Body of pancreas (tissue), 4 donors: ENCODE measurements at places on chromosomes 2 and 18. TPM values are rescaled to one million over a fixed set of nuclear protein-coding genes. Genes with fewer than 3 reads are reported as not detected.

Gene TMEM163
- 16.2 TPM for total RNA-seq

Gene RAD51AP2
- 0.26 TPM for total RNA-seq

Gene TTN
- 94.6 TPM for total RNA-seq

Gene FKBP1B
- 10.5 TPM for total RNA-seq

Gene CLEC4F
- 3.3 TPM for total RNA-seq

Gene RAB6C
- total RNA-seq = 0.52 TPM

Gene MBOAT2
- total RNA-seq = 6.7 TPM

Gene TTL
- 18.1 TPM for total RNA-seq

Gene LRATD1
- total RNA-seq = 5.7 TPM

Gene ALPI
- total RNA-seq = not detected

Gene TDRD15
- 0.33 TPM for total RNA-seq

- H3K27ac ChIP-seq = no peak overlapping the region
- DNase-seq = no peak
- peaks cover 12% of the 10 kb centered on the region for H3K4me1 ChIP-seq
- no peak overlapping the region for H3K4me3 ChIP-seq
Observed at GRCh38 chr2:202762556-202762955, 109.0 kb downstream of the ICA1L start.

DNA sequence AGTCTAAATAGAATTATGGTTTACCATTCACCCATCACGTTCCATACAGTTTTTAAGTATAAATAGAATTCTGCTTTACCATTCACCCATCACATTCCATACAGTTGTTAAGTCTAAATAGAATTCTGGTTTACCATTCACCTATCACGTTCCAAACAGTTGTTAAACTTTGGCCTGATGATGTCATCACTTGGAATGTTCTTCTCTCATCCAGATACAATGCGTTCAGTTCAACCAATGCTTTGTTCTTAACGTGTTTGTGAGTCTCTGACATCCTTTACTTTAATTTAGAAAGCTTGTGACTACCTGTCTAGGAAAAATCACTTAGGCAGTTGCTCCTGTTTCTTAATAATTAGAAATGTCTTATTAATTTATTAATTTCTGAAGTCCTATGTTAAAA lies 236.3 kb upstream of the RASGRP3 start:
- DNase-seq = no peak
- no peaks in the 10 kb centered on the region for H3K27me3 ChIP-seq
- no peak overlapping the region for H3K4me3 ChIP-seq
- H3K27ac ChIP-seq = no peak overlapping the region

- no peaks in the 10 kb centered on the region for H3K27me3 ChIP-seq
- peak; percentile 87 for DNase-seq
- H3K27ac ChIP-seq = peak overlapping the region; percentile 35
- no peaks in the 10 kb centered on the region for H3K36me3 ChIP-seq
- H3K4me3 ChIP-seq = no peak overlapping the region
Observed at GRCh38 chr2:43018179-43019024, 208.0 kb downstream of the ZFP36L2 start.

- no peaks in the 10 kb centered on the region for H3K27me3 ChIP-seq
- no peak overlapping the region for H3K4me3 ChIP-seq
- no peak for DNase-seq
- H3K27ac ChIP-seq = no peak overlapping the region
Observed at GRCh38 chr2:239393941-239394340, 6.9 kb downstream of the HDAC4 start.

- no peaks in the 10 kb centered on the region for H3K36me3 ChIP-seq
- peak; percentile 38 for DNase-seq
- no peak overlapping the region for H3K27ac ChIP-seq
- no peaks in the 10 kb centered on the region for H3K4me1 ChIP-seq
- H3K4me3 ChIP-seq = no peak overlapping the region
Observed at GRCh38 chr2:136238286-136239078, 120.5 kb upstream of the CXCR4 start.

DNA sequence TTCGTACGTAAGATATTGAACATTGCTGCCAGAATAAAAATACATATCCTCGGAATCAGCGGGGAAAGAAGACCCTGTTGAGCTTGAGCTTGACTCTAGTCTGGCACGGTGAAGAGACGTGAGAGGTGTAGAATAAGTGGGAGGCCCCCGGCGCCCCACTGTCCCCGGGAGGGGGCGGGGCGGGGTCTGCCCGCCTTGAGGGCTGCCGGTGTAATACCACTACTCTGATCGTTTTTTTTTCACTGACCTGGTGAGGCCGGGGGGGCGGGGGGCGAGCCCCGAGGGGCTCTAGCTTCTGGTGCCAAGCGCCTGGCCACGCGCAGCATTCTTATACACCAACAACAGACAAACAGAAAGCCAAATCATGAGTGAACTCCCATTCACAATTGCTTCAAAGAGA lies 324.0 kb upstream of the REG3G start:
- no peaks in the 10 kb centered on the region for H3K4me1 ChIP-seq
- no peak for DNase-seq
- no peaks in the 10 kb centered on the region for H3K27me3 ChIP-seq
- H3K4me3 ChIP-seq = no peak overlapping the region

DNA sequence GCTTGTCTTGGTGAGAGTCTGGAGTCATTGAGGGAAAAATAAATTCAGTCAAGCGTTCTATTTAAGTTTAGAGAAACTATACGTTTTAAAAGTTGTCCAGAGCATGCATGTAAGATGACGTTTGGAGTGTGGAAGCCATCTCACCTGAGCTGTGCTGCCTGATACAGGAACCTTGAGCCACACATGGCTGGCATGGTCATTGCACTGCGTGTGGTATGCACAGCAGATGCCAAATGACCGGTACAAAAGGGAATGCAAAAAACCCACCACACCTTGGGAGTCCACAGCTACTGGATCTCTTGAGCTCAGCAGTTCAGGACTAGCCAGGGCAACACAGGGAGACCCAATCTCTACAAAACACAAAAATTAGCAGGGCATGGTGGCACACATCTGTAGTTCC lies 4.3 kb downstream of the MZT2B start:
- no peak for DNase-seq
- no peaks in the 10 kb centered on the region for H3K27me3 ChIP-seq
- peaks cover 15% of the 10 kb centered on the region for H3K4me1 ChIP-seq
- no peak overlapping the region for H3K27ac ChIP-seq

DNA sequence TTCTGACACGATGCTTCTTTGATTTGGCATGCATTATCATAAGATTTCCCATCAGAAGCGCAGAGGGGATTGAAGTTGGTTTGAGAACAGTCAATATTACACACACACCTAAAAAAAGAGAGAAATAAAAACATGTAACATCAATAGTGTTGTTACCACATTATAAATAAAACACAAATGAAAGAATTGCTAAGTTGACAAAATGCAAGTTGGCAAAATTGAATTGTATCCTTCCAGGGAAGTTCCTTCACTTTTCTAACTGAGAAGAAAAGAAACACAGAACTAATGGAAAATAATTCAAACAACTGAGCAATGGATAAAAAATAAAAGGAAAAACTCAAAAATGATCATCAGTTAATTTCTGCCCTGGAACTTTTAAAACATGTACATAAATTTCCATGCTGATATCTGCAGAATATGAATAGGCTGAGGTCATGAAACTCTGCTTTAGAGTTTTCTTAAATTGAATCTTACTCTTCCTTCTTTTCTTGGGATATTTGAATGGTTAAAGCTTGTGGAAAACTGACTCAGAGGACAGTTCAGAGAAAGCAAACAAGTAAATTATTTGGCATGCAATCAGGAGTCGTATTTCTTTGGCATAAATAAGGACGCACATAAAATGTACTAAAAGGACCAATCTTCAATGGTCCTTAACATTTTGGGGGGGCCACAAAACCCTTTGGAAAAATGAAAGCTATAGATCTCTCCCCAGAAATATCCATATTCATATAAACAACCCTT lies 152.4 kb upstream of the CAVIN2 start:
- no peaks in the 10 kb centered on the region for H3K36me3 ChIP-seq
- no peaks in the 10 kb centered on the region for H3K27me3 ChIP-seq
- H3K4me1 ChIP-seq = no peaks in the 10 kb centered on the region
- DNase-seq = no peak
- no peak overlapping the region for H3K27ac ChIP-seq
- H3K4me3 ChIP-seq = no peak overlapping the region

GRCh38 chr18:3401669-3402620 lies 48.0 kb upstream of the TGIF1 start:
- no peaks in the 10 kb centered on the region for H3K4me1 ChIP-seq
- H3K27ac ChIP-seq = no peak overlapping the region
- no peak overlapping the region for H3K4me3 ChIP-seq
- no peak for DNase-seq
- no peaks in the 10 kb centered on the region for H3K36me3 ChIP-seq

DNA sequence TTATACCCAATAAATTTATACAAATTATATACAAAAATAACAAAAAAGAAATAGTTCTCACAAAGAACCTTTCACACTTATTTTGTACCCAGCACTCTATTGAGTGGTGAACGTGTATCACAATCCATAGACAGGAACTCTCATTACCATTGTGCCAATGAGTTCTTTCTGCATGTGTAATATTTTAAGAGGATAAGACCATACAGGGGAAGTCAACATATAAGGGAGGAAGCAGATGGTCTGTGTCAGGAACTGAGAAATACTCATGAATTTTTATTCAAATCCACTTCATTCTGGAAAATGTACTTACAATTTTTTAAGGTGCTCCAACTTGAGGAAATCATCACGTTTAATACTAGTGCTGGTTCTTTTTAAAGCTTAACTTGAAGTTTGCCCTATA lies 27.1 kb upstream of the ELOA2 start:
- no peaks in the 10 kb centered on the region for H3K36me3 ChIP-seq
- no peak overlapping the region for H3K27ac ChIP-seq
- no peaks in the 10 kb centered on the region for H3K4me1 ChIP-seq
- no peak for DNase-seq
- no peaks in the 10 kb centered on the region for H3K27me3 ChIP-seq

DNA sequence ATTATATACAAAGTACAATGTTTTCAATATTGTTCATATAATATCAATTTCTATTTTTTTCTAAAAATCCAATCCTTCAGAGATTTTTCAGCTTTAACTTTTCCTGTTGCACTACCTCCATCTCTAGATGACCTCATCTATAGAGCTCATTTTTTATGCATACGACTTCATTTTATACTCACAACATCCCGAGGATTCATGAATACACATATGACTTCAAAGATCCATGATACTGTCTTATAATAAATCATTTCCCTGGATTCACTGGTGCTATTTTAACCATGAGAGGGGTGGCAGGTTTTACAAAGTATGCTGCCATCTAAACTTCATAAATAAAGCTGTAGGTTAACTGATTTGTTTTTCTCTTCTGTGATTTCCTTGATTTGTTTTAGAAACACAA lies 694.6 kb downstream of the EPHA4 start:
- H3K4me1 ChIP-seq = no peaks in the 10 kb centered on the region
- no peaks in the 10 kb centered on the region for H3K36me3 ChIP-seq
- no peaks in the 10 kb centered on the region for H3K27me3 ChIP-seq
- no peak overlapping the region for H3K4me3 ChIP-seq
- H3K27ac ChIP-seq = no peak overlapping the region

GRCh38 chr2:224764565-224765236 lies 48.5 kb upstream of the CCDC195 start:
- H3K36me3 ChIP-seq = no peaks in the 10 kb centered on the region
- no peak for DNase-seq
- no peaks in the 10 kb centered on the region for H3K4me1 ChIP-seq
- H3K27ac ChIP-seq = no peak overlapping the region
- H3K27me3 ChIP-seq = no peaks in the 10 kb centered on the region

DNA sequence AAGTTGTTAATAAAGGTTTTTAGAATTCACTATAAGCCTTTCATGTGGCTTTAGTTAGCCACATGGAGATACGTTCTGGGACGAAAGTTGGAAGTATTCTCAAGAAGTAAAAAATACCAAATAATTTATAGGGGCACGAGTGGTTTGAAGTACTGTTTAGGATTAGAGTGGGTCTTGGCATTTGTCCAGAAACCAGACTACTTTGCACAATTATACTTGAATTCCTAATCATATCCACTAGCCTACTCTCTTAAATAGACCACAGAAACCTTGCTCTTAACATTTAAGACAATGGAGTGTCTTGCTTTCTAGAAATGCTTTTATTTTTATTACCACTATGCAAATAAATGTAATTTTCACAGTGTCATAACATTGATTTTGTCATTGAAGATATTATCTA lies 44.6 kb downstream of the UBE2E3 start:
- no peak overlapping the region for H3K27ac ChIP-seq
- peaks cover 7% of the 10 kb centered on the region for H3K4me1 ChIP-seq
- H3K27me3 ChIP-seq = no peaks in the 10 kb centered on the region
- H3K4me3 ChIP-seq = no peak overlapping the region
- DNase-seq = no peak

DNA sequence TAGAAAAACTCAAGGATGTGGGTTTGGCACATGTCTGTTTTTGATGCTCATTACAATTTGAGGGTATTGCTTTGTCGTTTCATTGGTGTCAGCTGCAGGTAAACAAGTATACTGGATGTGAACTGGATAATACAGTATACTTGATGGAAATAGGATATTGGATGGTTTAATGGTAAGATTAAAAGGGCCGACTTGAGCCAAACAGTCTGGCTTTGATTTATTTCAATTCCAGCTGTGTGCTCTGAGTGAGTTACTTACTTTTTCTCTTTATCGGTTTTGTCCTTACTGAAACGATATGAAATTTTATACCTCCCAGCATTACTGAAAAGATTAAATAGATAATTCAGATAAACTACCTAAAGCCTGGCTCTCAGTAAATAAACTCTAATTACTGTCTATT lies 227.6 kb downstream of the ASXL3 start:
- no peaks in the 10 kb centered on the region for H3K36me3 ChIP-seq
- DNase-seq = no peak
- no peak overlapping the region for H3K27ac ChIP-seq
- no peak overlapping the region for H3K4me3 ChIP-seq
- peaks cover 30% of the 10 kb centered on the region for H3K4me1 ChIP-seq
- H3K27me3 ChIP-seq = no peaks in the 10 kb centered on the region

- H3K27ac ChIP-seq = no peak overlapping the region
- no peaks in the 10 kb centered on the region for H3K36me3 ChIP-seq
- H3K27me3 ChIP-seq = no peaks in the 10 kb centered on the region
- peak; percentile 69 for DNase-seq
Observed at GRCh38 chr2:128317181-128317898, 1.3 kb downstream of the HS6ST1 start.

DNA sequence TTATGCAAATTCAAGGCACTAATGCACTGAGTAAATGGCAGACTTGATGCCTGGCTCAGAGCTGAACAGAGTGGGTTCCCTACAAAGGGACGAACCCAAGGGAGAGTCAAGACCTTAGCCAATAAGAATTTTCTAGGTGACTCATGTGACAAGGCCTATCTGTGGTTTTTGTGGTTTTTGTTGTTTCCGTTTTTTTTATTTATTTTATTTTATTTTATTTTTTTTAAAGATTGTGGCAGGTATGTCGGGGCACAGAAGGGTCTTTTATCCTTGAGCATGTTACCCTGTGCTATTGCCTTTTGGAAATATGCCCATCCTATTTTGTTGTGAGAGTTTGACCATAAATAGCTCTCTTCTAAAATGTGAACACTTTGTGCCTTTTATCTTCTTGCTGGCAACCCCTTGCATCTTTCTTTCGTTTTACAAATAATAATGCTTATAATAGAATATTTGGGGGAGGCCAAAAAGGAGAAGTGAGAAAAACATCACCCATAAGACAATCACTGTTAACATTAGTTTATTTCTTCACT lies 113.4 kb upstream of the AQP4 start:
- H3K36me3 ChIP-seq = no peaks in the 10 kb centered on the region
- no peaks in the 10 kb centered on the region for H3K4me1 ChIP-seq
- no peak for DNase-seq
- no peak overlapping the region for H3K27ac ChIP-seq
